ENCODE measurements at places on chromosomes 12 and 14.

- no peak for DNase-seq
Observed at GRCh38 chr14:105532735-105533141, 6.4 kb downstream of the TMEM121 start.

DNA sequence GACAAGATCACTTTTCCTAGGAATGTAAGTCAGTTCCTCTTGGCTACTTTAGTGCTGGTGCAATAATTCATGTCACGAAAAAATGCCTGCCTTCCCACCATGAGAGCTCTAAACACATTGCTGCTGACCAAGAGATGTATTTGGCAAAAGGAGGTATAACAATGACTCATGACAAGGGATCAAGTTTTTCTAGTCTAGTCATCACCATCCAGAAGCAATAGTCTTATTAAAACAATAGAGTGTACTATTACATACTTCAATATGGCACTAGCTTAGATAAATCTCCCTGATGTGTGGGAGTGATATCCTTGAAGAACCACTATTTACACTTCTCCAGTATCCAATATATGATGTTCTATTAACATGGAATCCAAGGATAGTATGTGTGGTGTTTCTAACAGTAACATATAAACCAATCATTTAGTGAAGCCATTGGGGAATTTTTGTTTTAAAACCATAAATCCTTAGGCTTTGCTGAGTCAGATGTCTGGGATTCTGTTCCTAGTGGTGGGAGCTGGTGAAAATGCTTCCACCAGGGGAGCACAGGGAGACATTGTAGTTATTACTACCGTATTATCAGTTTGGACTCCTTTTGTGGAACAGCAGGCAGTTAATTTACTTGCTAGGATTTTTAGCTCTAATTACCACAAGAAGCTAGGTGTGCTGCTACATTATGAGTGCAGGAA lies 1387.5 kb downstream of the LRFN5 start:
- DNase-seq = no peak

DNA sequence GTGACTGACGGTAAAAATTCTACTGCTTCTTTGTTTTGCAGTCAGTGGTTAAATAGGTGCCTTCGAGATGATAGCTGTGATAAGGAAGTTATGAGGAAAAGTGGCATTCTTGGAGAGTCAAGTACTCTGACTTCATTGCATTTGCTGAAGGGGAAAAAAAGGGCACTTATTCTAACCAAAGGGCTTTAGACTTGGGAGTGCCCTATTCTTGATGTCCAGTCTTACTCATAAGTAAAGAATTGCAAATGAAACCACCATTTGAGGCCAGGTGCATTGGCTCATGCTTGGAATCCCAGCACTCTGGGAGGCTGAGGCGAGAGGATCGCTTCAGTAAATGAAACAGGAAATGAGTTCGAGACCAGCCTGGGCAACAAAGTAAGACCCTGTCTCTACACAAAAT lies 40.3 kb downstream of the BRAP start:
- DNase-seq = no peak

- peak; percentile 16 for DNase-seq
Observed at GRCh38 chr12:32107359-32108267, 966 bp downstream of the BICD1 start.

DNA sequence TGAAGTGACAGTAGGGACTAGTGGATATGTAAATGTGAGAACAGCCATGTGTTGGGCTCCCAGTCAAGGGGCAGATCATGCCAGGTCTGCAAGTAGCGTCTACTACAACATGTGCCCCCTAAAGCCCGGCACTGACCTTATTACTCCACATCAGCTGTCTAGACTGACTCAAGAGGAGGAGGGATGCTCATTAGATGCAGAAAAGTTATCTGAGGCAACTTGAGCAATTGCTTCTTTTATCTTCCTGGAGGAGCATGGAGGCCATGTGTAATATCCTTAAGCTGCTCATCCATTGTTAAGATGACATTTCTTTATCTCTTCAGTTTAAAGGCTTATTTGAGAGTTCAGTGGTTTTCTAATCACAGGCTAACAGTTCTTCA lies 404.7 kb upstream of the FLRT2 start:
- no peak for DNase-seq

- no peak for DNase-seq
Observed at GRCh38 chr12:75997658-75998057, 33.9 kb downstream of the PHLDA1 start.

DNA sequence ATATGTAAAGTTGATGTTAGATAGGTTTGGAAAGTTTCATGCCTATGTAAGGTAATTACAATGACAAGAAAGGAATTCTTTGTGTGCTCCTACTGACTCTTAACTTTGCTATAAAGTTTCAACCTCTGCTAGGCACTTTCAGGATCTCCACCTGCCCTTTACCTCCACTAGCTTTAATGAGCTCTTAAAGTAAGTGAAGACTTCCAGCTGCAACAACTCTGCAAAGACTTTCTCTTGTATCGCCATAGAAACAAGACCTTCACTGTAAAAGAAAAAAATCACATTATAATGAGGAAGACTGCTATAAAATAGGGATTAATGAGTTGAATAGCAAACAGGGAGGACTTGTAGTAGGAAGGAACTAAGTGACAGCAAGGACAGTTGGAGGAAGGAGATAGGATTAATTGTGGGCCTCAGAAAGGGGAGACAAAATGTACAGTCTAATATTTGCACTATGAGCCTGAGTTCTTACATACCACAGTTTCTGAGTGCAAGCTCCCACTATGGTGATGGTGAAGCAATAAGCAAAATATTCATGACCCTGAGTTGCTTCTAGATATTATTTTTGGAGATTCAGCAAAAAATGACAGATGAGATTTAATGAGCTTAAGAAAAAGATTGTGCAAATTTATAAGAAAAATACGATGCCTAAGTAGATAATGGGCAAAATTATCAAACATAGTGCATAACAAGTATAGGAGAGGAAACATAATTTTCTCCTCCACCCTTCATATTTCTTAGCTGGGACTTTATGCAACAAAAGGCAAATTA lies 66.7 kb downstream of the DHRS2 start:
- no peak for DNase-seq

GRCh38 chr12:131383741-131384543 lies 326.9 kb upstream of the SFSWAP start:
- DNase-seq = no peak

DNA sequence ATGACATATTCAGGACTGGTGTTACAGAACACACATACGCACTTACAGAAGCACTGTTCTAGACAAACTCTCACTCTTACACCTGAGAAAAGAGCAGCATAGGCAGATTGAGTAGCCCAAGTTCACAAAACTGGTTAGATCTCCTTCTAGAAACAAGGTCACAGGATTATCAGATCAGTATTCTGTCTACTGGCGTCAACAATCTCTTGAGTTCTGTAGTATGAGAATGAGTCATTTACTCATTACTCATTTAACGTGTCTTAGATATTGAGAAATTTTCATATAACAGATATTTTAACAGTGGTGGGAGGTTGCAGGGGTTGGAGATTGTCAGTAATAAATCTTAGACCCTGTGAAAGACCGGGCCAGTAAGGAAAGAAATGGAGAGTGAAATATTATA lies 2.8 kb upstream of the TSPAN8 start:
- DNase-seq = no peak

DNA sequence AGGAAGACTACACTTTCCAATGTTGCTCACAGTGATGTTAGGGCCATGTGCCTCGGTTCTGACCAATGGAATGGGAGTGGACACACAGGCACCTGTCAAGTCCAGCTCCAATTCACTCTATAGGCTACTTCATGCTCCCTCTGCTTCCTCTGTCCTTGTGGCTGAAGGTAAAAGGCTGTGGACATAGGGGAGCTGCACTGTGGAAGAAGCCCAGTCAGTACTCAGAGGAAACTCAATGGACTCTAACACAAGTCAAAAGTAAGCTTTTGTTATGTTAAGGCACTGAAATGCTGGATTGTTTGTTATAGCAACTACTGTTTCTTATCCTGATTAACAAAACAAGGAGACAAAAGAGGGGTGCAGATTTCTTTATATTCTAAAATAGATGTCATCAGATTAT lies 278.2 kb downstream of the BCL11B start:
- no peak for DNase-seq

- DNase-seq = no peak
Observed at GRCh38 chr12:62910549-62911169, 24.3 kb downstream of the PPM1H start.

DNA sequence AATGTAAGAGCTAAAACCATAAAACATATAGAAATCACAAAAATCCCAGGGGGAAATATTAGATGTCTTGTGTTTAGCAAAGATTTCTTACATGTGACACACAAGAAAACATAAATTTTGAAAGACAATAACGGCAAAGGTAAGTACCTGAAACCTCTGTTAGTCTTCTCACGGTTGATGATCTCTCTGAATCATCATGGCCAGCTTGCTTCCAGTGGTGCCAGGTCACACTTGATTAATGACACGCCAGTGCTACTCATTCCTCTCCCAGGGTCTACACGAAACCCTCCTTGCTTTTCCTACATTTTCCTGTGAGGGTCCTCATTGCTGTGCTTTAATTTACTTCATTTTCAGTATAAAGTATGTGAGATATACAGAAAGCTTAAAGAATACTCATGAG lies 114.4 kb upstream of the PARP11 start:
- no peak for DNase-seq

- no peak for DNase-seq
Observed at GRCh38 chr14:96368534-96368933, 5.2 kb downstream of the GSKIP start.

DNA sequence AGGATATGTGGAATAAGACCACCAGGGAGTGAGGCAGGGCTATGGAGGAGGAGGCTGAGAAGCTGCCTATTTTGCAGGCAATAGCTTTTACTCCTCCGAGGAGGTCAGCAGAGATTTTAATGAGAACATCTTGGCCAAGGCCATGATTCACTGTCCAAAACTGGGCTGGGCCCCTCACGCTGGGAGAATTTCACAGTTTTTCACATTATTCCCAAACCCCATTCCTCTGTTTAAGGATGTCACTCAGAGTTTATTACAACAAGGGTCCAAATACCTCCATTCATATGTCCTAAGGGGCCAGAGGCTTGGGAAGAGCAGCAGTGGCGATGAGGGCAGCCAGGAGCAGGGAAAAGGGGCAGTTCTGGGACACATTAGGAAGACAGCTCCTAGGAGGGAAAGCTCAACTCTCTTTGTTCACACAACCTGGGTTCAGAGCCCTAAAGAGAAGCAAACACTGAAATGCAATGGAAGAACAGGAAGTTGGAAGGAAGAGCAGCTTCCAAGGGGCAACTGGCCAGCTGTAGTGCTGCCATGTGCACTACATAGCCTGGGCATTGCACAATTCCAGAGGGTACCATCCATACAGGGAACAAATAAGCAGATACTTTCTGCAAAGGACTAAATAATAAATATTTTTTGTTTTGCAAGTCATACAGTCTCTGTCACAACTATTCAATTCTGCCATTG lies 283.2 kb downstream of the NUAK1 start:
- DNase-seq = no peak

DNA sequence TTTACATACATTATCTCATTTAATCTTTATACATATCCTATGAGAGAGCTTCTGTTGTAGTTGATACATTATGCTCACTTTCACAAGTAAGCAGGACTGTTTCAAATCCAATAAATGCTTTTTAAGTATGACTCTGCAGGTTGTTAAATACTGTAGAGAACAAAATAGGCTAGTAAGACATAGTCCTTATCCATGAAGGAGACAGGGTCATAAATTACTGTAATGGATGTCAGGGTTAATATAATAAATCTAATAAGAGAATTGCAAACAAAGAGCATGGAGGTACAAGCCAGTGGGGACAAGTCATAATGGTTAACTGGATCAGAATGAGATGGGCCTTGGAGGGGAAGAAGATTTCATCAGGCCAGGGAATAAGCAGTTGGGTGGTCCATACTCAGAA lies 303.8 kb upstream of the RGS6 start:
- no peak for DNase-seq

GRCh38 chr14:82689948-82690347 lies 1156.3 kb upstream of the SEL1L start:
- no peak for DNase-seq

GRCh38 chr12:130013771-130014484 lies 110.1 kb upstream of the TMEM132D start:
- peak; percentile 23 for DNase-seq

- no peak for DNase-seq
Observed at GRCh38 chr14:50615056-50615455, 53.0 kb downstream of the SAV1 start.

- DNase-seq = no peak
Observed at GRCh38 chr14:71324767-71325272, 417.6 kb downstream of the PCNX1 start.

GRCh38 chr12:67534046-67534445 lies 114.5 kb upstream of the DYRK2 start:
- DNase-seq = no peak

DNA sequence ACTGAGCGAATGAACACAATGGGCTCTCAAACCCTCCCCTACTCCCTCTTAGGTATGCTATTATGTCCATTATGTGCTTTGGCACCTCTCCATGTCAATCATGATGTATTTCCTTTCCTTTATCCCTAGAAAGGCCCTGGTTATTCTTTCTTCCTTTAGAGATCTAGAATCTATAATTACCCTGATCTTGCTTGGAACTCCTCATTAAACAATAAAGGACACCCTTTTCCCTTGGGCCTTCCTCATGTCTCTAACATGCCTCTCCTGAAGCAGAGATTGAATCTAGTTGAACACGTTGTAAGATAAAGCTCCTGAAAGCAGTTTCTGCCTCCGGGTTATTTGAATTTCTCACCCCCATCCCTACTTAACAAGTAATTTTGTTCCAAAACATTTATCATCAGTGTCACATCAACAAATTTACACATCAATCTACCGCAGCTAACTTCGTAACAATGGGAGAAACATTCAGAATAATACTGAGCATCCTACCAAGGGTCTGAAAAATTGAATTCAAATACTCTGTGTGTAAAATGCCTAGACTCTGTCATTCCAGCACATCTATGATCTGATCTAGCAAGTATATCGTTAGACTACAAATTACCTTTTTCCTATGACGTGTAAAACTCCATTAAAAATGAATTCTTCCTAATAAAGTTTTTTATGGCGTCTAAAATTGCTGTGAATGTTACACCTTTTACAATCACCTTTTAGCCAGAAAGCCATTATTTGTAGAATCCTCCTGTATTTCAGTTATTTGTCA lies 5.4 kb downstream of the USP44 start:
- no peak for DNase-seq

- DNase-seq = no peak
Observed at GRCh38 chr12:12693111-12693671, 2.8 kb downstream of the GPR19 start.

DNA sequence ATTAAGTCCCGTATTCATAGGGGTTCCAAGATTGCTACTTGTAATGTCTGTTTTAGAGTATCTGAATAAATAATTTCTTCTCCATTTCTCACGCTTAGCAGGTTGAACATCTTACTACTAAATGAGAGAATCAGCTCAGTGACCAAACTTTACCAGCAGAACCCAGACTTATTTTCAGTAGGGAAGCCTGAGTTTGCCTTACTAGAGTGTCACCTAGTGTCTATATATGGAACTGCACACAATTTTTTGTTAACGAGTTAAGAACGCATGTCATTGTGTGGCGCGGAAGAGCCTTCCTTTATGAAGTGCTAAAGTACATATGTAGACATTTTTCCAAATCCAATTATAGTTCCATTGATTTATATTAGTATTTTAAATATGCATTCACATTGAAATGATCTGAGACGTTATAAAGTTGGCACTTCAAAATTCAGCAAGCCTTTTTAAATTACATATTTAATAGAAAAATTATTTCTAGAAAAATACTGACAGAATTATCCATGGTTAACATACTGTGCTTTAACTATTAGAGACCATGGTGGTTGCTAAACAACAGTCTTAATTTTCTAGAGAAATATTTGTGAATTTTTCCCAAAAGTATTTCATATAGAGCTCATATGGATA lies 88.3 kb downstream of the RPS29 start:
- DNase-seq = no peak

GRCh38 chr12:112973818-112974231 lies 4.5 kb upstream of the OAS2 start:
- DNase-seq = no peak

GRCh38 chr12:10190558-10191388 lies 11.9 kb downstream of the TMEM52B start:
- DNase-seq = peak; percentile 26

All from activated T-cell treated with anti-CD3 and anti-CD28 coated beads for 24 hours (primary cell).